ENCODE measurements at places on chromosomes 12 and 14.

DNA sequence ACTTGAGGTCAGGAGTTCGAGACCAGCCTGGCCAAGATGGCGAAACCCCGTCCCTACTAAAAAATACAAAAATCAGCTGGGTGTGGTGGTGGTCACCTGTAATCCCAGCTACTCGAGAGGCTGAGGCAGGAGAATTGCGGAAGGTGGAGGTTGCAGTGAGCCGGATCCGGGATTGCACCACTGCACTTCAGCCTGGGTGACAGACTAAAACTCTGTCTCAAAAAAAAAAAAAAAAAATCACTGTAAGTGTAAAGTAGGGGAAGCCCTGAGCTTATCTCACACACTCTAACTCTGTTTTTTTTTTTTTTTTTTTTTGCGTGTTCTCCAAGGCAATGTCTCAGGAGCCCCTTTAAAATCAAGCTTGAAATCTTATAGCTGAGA lies 421 bp upstream of the RBMS2 start:
- DNase-seq = no peak

GRCh38 chr14:59511916-59512575 lies 27.7 kb downstream of the JKAMP start:
- peak; percentile 45 for DNase-seq

DNA sequence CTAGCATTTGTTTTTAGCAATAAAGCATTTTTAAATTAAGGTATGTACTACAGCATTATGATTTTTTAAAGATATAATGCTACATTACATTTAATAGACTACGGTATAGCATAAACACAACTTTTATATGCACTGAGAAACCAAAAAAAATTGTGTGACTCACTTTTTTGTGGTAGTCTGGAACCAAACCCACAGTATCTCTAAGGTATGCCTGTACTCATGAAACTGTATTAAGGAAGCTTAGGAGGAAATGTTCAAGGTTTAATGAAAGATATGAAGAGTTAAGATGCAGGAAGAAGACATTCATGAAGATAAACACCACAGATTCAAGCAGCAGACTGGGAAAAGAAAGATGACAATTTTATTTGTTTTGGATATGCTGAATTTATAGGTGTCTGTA lies 51.7 kb downstream of the PPP1R12A start:
- DNase-seq = no peak

GRCh38 chr12:69553628-69554248 lies 31.5 kb upstream of the CCT2 start:
- peak; percentile 36 for DNase-seq

DNA sequence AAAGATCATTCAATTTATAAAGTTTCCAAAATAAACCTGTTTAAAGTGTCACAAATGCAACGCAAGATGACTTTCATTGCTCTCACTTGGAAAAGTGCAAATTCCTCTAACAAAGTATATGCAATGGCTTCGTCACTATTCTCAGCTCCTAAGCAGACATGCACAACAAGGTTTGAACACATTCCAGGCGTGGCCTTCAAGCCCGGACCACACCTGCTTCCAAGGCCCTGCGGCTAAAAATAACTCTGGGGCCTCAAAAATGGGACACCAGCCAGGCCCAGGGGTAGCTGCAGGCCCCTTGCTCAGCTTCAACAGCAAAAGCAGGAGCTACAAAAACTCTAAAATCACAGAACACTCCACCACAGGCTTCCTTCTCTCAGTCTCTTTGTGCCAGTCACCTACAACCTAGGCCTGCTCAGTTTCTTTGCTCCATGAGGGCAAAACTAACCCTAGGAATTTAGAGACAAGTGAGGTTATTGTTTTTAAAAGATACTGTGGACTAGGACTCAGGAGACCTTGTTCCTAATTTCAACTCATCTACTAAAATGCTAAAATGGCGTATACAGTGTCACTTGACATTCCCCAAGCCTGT lies 29.3 kb downstream of the DUSP16 start:
- DNase-seq = peak; percentile 90

DNA sequence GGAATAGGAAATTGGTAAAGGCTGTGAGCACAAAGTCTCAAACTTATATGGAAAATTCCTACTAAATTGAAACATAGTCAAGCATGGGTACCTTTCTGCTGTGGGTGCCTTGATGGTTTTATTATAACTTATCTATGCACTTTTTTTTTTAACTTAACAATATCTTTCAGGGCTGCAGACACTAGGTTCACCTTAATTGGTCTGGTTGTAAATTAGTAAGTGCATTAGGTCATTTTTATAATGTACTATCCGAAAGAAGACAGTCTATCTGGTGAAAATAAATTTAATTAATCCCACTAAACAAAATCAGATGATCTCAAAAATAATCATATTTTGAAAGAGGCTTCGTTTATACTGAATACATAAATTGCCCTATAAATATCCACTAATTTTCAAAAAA lies 446.8 kb upstream of the DCN start:
- no peak for DNase-seq

DNA sequence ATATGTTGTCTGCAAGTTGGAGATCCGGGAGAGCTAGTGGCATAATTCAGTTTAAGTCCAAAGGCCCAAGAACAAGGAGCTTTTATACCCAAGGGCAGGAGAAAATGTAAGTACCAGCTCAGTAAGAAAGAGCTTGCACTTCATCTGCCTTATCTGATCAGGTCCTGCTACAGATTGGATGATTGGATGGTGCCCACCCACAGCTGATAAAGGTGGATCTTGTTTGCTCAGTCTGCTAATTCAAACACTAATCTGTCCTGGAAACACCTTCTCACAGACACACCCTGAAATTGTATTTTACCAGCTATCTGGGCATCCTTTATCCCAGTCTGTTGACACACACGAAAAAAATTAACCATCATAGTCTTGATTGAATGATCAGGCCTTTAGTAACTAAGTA lies 230.7 kb upstream of the SLC16A7 start:
- no peak for DNase-seq

DNA sequence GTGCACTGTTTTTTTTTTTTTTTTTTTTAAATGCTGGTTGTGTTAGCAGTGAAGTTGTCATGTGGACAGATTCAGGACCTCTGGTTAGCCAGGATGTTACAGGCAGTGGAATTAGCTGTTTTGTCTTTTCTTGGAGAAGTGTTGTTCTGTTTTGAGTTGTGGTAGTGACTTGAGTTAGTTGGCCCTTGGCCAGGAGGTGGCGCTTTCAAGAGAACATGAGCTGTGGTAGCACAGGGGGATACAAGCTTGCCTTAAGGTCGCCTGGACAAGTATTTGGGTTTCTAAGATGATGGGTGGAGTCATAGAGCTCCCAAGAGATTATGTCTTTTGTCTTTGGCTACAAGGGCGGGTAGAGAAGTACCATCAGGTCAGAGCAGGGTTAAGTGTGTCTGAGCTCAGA lies 33.3 kb upstream of the CCDC198 start:
- peak; percentile 54 for DNase-seq

DNA sequence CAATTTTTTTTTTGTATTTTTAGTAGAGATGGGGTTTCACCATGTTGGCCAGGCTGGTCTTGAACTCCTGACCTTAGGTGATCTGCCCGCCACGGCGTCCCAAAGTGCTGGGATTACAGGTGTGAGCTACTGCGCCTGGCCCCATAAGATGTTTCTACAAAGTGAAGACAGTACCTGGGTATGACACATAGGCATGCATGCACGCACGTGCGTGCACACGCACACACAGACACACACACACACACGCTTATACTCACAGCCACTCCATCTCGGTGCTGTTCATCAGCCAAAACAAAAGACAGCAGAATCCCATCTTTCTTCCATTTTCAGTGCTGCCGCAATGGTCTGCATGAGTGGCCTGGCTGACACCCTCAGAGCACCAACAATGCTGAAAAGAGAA lies 63.9 kb downstream of the VCPKMT start:
- no peak for DNase-seq

DNA sequence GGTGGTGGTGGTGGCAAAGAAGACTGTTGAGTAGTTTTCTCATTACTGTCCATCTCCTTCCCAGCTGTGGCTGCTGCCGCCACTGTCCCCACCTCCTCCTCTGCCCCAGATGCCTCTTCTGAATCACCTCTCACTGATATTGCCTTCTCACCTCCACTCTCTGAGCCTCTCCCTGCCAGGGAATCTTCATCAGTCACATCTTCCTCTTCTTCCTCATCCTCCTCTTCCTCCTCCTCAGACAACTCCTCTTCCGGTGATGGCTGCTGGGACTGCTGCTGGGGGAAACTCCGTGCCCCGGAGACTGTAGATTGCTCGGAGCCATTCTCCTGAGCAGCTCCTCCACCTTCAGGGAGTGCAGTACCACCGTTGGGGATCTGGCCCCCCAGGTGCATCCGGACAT lies 2.9 kb downstream of the SALL2 start:
- DNase-seq = no peak

GRCh38 chr12:82973592-82973991 lies 286.9 kb downstream of the TMTC2 start:
- no peak for DNase-seq

DNA sequence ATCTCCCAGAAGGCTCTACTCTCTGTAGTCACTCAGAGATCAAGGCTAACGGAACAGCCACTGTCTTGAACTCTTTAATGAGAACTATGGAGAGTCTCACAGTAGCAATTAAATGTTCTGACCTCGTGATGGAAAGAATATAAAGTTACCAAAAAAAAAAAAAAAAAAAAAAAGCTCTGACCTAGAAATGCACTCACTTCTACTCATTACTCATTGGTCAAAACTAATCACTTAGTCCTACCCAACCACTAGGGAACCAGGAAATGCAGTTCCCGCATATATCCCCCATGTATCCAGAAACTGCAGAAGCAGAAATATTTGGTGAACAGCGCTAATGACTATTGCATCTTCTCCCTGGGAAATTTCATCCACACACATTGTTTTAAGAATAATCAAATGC lies 29.5 kb upstream of the C12orf76 start:
- no peak for DNase-seq

DNA sequence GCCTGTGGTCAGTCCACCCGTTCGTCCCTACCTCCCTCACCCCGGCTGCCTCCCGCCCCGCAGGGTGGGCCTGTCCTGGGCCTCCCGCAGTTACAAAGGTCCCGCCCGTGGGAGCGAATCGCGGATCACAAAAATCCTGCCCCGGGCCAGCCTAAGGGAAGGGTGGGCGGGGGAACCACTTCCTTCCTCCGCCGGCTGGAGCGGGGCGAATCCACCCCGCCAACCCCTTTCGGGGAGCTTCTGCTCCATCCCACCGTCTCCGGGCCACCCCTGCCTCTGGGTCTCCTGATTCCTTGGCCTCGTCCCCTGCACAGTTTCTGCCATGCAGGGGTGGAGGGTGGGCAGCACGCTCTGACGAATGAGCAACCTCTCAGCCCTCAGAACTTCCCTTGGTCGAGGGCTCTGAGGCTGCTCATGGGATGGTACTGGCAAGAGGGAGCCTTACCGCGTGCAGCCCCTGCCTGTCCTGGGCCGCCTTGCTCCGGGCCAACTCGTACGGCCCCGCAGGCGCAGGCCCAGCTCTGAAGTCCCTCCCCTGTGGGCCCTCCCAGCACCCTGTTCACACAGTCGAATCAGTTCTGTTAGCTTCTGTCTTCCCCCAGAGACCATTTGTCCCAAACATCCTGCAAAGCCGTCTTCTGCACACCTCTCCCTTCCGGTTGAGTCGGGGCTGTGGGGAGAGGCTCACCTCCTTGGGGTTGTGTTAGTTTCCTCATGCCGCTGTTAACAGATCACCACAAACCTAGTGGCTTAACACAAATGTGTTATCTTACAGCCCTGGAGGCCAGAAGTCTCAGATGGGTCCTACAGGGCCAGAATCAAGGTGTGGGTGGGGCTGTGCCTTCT lies 589 bp upstream of the HVCN1 start:
- peak; percentile 73 for DNase-seq

- no peak for DNase-seq
Observed at GRCh38 chr12:6280672-6281071, 29.8 kb upstream of the PLEKHG6 start.

DNA sequence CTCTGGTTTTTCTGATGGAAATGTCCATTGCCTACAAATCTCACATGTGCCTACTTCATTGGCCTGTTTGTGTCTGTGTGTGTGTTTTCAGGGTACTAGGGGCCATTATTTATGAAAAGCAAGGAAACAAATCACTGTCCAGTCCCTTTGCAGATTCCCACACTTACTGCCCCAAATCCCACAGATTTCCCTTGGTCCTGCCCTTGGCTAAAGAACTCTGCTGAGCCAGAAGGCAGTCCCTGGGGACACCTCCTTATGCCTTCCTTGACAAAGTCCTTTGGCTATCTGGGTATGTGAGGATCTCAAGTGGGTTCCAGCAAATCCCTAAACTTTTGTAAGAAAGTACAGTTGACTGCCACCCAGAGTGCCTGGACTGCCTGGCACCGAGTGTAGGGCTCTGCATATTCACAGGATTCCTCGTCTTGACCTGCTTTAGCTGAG lies 388.1 kb downstream of the BCAT1 start:
- peak; percentile 60 for DNase-seq

GRCh38 chr12:78672033-78672432 lies 192.5 kb upstream of the SYT1 start:
- no peak for DNase-seq

- no peak for DNase-seq
Observed at GRCh38 chr12:85805654-85806053, 30.6 kb downstream of the RASSF9 start.

- no peak for DNase-seq
Observed at GRCh38 chr12:56546680-56547079, 25.1 kb downstream of the RBMS2 start.

All from HAP-1 (cell line).